ENCODE measurements at places on chromosomes 7 and 10.

DNA sequence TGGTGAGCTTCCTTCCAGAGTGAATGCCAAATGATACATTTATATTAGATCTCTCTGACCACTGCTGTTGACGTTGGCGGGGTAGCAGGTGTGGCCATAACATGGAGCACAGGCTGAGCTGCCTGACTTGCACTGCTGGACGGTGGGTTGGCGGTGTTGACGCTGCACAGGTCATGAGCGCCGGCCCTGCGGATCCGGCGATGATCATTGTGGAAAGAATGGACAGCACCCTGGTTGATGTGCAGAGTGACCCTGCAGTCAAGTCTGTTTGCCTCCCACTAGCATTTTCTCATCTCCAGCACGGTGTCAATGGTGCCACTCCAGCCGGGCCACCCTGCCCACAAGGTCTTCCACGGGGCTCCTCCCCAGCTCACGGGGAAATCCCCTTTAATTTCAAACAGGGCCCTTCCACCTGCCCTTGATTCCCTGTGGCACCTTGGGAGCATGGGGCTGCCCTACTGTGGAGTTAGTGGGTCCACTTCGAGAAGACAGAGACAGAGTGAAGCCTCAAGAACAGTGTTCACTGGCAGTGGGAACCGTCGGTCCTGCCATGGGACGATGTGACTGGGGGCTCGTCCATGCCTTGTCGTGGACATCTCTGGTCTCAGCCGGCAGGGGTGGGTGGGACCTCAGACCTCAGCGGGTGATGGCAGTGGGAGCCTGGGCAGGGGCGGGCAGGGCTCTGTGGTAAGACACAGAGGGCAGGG is 613.5 kb downstream of the PTPRN2 start:
- H3K4me1 ChIP-seq = no peaks in the 10 kb centered on the region
- H3K27me3 ChIP-seq = no peaks in the 10 kb centered on the region
- no peaks in the 10 kb centered on the region for H3K36me3 ChIP-seq
- H3K27ac ChIP-seq = no peak overlapping the region

- H3K27ac ChIP-seq = no peak overlapping the region
- H3K36me3 ChIP-seq = no peaks in the 10 kb centered on the region
- no peak overlapping the region for H3K4me3 ChIP-seq
- peaks cover 42% of the 10 kb centered on the region for H3K27me3 ChIP-seq
Observed at GRCh38 chr7:128176696-128177095, 64.4 kb upstream of the LEP start.

GRCh38 chr10:100528123-100528886 is 1.4 kb downstream of the NDUFB8 start:
- H3K27me3 ChIP-seq = no peaks in the 10 kb centered on the region
- peak overlapping the region; percentile 95 for H3K4me3 ChIP-seq
- DNase-seq = no peak
- peaks cover 42% of the 10 kb centered on the region for H3K36me3 ChIP-seq
- no peaks in the 10 kb centered on the region for H3K4me1 ChIP-seq
- no peak overlapping the region for H3K27ac ChIP-seq

DNA sequence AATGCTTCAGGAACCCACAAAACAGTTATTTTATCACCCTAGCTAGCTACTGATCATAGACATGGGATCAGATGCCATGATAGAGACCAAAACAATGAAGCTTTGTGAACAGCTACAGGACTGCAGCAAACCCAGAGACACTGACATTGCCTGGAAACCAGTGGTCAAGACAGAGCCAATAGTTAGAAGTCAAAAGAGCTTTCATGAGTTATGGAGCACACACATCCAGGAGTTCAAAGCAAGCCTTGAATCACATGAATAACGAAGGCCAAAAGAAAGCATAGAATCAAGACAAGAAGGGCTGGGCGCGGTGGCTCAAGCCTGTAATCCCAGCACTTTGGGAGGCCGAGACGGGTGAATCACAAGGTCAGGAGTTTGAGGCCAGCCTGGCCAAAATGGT is 34.5 kb upstream of the GSAP start:
- no peaks in the 10 kb centered on the region for H3K4me1 ChIP-seq
- H3K27ac ChIP-seq = no peak overlapping the region
- no peak for DNase-seq
- H3K27me3 ChIP-seq = no peaks in the 10 kb centered on the region
- no peak overlapping the region for H3K4me3 ChIP-seq
